Right kidney (tissue), 9 donors: ENCODE measurements at places on chromosomes 1 and 21.

DNA sequence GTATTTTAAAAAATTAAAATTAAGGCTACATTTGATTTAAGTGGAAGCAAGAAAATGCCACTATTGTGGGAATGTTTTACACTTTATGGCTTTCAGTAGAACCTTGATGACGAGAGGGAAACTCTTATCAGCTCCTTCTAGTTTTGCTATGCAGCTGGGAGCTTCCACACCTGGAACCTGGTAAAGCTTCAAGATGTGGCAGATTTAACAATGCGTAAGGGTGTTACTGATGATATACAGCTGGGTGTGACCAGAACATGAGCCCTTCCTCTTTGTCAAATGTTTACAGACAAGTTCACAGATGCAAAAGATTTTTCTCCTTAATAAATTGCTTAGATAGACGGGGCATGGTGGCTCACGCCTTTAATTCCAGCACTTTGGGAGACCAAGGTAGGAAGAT lies 20.3 kb downstream of the TTC13 start:
- no peak for DNase-seq

- no peak for DNase-seq
Measured at GRCh38 chr1:22754824-22755223, 44.2 kb downstream of the EPHB2 start.

DNA sequence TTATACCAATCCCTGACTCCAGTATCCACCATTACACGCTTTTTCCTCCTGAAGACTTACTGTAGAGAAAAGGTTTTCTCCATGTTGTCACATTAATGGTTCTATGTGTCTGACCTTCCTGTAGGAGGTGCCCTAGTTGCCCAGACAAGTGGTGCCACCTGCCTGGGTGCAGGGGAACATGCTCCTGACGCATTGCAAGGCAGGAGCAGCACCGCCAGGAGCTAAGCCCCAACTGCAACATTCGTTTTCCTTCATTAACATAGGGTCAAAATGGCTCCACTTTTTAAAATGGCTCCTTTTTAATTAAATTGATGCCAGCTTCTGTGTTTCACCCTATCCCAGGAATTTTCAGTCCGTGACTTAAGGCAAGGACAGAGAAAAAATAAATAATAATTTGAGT lies 220.1 kb upstream of the SAMSN1 start:
- DNase-seq: no peak

- DNase-seq: no peak
Measured at GRCh38 chr1:98331718-98332311, 329.7 kb upstream of the SNX7 start.

DNA sequence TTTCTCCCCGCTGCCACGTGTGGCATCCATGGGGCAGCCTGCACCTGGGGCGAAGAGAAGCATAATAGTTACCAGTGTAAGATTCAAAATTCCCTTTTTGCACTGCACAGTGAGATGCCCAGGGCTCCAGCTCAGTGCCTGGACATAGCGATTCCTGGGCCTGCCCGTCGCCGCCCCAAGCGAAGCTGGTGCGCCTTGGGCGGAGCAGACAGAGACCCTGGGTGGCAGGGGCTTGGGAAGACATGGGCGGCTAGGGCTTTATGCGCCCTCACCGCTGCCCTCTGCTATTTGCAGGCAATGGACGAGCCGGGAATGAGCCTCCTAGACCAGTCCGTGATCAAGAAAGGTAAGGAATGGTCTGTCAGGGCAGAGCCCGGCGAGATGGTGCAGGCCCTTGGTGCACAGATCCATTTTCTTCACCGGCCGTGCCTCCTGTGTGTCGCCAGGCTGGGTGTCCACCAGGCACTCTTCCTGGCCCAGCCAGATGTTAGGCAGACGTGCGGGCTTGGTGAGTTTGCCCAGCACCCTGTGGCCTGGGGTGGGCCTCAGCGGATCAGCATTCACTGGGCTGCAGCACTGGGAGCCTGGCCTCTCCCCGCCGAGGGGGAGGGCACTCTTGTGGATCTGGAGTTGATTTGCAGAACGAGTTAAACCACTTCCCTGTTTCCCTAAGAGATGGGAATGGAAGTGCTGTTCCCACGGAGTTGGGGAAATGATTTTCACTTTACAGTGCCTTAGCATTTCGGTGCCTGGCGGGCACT lies 1.7 kb downstream of the TFAP2E start:
- DNase-seq: peak; percentile 47

- no peak for DNase-seq
Measured at GRCh38 chr1:51247499-51247898, 11.4 kb downstream of the RNF11 start.

DNA sequence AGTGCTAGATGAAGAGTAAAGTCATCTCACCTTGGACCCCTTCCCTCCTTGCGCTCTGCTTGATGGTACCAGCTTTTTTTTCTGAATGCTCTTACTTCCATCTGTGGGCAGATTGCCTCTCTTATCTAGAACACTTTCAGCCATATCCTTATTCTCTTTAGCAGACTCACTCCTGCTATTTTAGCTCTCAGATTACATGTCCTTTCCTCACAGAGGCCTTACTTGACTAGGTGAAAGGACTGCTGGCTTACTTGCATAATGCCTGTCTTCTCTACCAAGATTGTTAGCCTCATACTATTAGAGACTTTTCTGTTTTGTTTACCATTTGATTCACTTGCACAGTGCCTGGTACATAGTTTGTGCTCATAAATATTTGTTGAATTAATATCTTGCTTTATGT lies 9.3 kb downstream of the IFI44 start:
- no peak for DNase-seq

DNA sequence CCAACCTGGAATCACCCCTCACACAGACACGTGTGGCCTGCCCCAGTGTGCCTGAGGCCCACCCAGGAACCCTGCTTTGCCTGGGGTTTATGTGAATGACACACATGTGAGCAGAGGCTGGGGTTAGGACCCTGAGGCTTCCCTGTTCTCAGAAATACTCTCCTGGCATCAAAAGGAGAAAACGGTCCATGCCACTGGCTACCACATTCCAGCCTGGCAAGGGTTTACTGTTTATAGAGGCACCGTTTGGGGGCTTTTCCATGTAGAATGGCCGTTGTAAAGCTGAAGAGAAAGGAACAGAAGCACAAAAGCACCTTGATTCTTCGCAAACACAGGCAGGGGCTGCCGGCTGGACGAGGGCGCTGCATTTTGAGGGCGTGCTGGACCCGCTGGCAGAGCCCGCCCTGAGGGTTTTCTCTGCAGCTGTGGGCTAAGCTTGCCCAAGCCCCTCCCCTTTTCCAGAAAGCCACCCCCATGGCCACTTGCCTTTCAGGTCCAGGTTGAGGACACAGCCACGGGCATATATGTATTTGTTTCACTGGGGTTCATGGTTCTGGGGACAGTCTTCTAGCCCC lies 13.0 kb downstream of the TFF3 start:
- no peak for DNase-seq

GRCh38 chr1:114033216-114033706 lies 54.0 kb downstream of the OLFML3 start:
- DNase-seq: no peak

GRCh38 chr1:156140879-156141707 lies 12.3 kb upstream of the SEMA4A start:
- DNase-seq: peak; percentile 68

- no peak for DNase-seq
Measured at GRCh38 chr1:9451081-9451480, 88.2 kb upstream of the SLC25A33 start.

- no peak for DNase-seq
Measured at GRCh38 chr21:33587792-33588484, 546 bp downstream of the DONSON start.

- DNase-seq: no peak
Measured at GRCh38 chr21:39014747-39015146, 168.5 kb downstream of the PSMG1 start.

GRCh38 chr1:9128520-9129265 lies at the start of gene GPR157:
Gene GPR157, minus strand, starts transcription at chr1:9129102. Its CDS starts 75 bp downstream, at chr1:9129027.
- DNase-seq: peak; percentile 81

DNA sequence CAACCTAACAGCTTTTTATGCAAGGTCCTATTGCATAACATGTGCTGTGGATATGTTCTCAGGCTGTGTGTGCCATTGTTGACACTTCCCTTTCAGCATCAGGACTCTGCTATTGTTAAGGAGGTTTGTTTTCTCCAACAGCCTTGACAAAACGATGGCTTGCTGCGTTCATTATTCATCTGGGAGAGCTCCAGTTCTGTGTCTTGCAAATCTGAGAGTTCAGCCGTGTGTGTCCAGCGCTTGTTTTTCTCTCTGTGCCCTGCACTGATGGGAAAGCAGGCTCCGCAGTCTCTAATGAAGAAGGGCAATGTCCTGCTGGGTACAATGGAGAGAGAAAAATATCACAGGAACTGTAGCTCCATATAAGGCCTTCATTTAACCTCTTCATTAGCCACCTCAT lies 63.7 kb downstream of the CLDN17 start:
- DNase-seq: no peak

GRCh38 chr1:168136709-168137514 lies at the start of gene GPR161:
Gene GPR161, minus strand, starts transcription at chr1:168136930. Its CDS starts 32,080 bp downstream, at chr1:168104850.
- peak; percentile 83 for DNase-seq

GRCh38 chr1:101200513-101200912 lies 36.3 kb upstream of the S1PR1 start:
- DNase-seq: no peak

GRCh38 chr1:70208292-70208691 lies 2.9 kb upstream of the LRRC40 start:
- no peak for DNase-seq

GRCh38 chr1:156797212-156797871 lies 19.3 kb downstream of the SH2D2A start:
- DNase-seq: no peak

- no peak for DNase-seq
Measured at GRCh38 chr1:211722277-211723175, 47.1 kb upstream of the NEK2 start.

DNA sequence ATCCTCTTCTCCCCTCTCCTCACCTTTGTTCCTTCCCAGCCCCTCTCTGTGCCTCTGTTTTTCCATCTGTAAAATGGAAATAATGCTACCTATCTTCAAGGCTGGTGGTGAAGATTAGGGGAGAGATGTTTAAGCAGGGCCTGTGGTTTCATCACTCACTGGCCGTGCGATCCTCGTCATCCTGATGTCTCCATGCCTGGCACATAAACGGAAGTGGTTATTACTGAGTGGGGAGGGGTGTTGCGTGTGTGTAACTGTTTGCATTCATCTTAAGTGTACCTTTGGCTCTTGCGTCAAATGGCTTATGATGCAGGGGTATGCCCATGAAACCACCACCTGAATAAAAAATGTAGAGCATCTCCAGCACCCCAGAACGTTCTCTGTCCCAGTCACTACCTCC lies 17.2 kb upstream of the C1QA start:
- no peak for DNase-seq

DNA sequence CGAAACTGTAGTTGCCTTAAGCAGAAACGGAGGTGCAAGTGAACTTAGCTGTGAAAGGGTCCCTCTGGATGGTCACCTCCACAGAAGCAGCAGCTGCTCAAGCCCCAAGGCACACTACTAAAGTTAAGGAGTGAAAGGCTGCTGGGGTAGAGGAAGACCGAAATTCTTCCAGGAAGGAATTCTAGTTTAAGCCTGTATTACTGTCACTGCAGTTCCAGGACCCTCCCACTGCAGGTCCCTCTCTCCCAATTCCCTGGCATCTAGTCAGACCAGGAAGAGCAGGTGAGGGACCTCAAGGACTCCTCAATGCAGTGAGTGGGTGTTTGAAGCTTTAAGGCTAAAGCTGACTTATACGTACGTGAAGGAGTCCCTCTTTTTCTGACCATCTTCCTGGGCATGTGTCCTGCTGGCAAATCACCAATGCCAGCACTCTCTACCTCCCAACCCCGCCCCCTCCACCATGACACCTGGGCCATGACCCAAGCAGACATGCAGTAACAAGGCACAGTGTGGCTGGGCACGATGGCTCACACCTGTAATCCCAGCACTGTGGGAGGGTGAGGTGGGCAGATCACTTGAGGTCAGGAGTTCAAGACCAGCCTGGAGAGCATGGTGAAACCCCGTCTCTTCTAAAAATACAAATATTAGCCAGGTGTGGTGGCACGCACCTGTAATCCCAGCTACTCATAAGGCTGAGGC lies 57.2 kb downstream of the TGFBR3 start:
- DNase-seq: no peak

DNA sequence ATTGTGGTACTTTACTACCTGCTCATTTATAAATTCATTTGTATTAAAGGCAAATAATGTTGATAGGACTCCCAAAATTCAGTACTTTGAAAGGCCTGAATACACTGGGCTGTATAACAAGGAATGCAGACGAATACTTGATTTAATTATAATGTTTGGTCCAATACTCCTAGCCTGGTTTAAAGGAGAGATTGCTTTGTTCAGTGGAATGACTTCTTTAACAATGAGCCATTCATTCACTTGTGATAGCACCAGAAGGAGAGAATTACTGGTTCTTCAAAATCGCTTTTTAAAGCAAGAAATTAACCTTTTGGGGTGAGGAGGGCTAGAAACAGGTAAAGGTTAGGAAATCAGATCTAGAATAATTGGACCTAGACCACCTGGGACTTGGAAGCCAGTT lies 28.3 kb upstream of the ENAH start:
- DNase-seq: no peak

DNA sequence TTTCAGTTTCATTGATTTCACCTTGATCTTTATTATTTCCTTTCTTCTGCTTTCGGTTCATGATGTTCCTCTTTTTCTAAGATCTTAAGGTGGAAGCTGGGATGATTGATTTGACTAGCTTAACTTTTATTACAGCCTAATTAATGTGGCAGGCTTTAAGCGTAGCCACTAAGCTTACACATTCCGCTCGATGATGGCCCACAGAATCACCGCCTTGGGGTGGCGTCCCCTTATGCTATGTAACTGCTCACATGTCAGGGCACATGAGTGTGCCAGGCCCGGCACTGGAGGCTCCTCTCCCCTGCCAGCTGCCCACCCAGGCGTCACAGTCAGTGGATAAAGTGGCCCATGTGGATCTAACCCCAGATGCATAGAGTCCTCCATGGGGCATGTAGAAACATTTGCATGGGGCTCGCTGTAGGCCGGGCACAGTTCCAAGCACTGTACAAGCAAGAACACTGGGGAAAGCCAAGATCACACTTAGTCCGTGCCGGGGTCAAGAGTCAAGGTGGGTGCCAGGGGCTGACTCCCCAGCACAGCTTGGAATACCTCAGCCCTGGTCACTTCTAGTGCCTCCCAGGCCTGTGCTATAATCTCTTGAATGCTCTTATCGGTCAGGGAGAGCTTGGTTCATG lies 41.7 kb downstream of the PKNOX1 start:
- DNase-seq: no peak

DNA sequence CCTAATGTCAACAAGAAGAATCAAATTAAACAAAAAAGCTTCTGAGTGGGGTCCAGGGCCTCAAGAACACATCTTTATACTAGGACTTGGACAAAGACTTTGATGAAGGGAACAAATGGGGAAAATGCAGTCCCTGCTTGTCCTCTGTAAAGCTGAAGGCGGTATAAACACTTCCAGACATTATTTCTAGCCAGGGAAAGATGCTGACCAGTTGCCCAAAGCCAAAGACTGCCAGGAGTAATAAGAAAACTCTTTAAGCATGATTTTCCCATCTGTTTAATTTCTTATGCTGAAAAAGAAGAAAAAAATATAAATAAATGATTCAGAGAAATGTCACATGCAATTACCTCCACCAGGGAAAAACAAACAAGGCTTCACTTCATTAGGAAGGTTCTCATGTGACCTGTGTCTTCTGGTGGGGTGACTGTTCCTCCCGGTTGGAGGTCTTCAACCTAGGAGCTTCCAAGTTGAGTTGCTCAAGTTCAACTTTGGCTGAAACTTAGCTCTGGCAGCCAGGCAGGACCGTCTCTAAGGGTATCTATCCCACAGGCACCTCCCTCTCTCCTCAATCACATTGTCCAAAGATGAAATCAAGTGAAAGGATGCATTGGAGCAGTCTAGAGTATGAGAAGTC lies 65.2 kb upstream of the KCNE2 start:
- no peak for DNase-seq

- DNase-seq: no peak
Measured at GRCh38 chr1:229629261-229629660, 3.2 kb downstream of the URB2 start.

- no peak for DNase-seq
Measured at GRCh38 chr1:214458541-214458940, 92.9 kb downstream of the PTPN14 start.
